Pulmonary artery endothelial cell (primary cell): ENCODE measurements at places on chromosomes 13 and 19. TPM values are rescaled to one million over a fixed set of nuclear protein-coding genes. Genes with fewer than 3 reads are reported as not detected.

The CKM gene
- not detected in 2 replicates for total RNA-seq

DNA sequence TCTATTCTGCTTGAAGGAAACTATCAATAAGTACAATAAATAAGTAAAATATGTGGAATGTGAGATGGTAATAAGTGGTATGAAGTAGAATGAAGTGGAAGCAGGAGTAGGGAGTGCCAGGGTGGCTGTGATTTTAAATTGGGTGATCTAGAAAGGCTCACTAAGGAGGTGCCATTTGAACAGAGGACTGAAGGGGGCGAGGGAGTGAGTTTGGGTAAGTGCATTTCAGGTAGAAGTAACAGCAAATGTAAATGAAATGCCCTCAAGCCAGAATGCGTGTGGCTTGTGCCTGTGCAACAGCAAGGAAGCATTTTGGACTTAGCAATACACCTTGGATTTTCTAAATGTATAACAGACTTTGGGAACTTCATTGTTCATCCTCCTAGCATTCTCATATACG lies 77.1 kb downstream of the CCNA1 start:
- DNase-seq: no peak

The CGB2 gene
- total RNA-seq: not detected in 2 replicates

DNA sequence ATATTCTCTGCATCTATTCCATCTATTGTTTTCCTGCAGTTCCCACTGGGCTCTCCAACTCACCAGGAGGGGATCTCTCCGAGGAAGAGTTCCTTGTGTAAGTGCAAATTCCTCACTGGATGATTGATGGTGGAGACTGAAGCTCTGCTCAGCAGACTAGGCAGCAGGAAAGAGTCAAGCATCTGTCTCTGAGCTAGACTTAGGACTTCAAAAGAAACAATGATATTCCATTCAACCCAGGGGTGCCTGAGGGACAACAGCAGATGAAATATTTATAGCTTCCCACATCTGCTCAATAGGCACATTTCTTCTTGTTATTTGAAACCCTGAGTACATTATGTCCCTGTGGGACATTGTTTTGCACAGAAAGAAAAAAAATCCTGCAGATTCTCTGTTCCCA lies at the start of the genes OR7A5 and OR7C1:
OR7A5 (minus strand) TSS at position 175 of the 400 bp plus-strand sequence. CDS start 6,944 bp downstream, outside the sequence.
OR7C1 (minus strand) TSS at position 175 of the 400 bp plus-strand sequence. CDS start 35,049 bp downstream, outside the sequence.
- no peak for DNase-seq

GRCh38 chr19:55209693-55210472 lies 582 bp upstream of the PTPRH start:
- DNase-seq: peak; percentile 30

DNA sequence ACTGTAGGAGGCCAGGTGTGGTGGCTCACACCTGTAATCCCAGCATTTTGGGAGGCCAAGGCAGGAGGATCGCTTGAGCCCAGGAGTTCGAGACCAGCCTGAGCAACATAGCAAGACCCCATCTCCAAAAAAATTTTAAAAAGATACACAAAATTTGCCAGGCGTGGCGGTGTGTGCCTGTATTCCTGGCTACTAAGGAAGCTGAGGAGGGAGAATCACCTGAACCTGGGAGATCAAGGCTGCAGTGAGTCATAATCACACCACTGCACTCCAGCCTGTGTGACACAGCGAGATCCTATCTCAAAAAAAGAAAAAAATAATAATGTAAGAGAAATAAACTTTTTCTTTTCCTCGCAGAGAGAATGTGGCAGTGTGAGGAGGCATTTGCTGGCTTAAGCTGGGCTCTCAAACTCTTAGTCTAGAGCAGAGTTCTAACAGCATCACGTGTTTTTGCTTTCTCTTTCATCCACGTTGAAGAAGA lies 21.1 kb downstream of the FAM187B start:
- DNase-seq: no peak

GRCh38 chr13:25982907-25983306 lies 68.9 kb downstream of the SHISA2 start:
- no peak for DNase-seq

The PGLYRP2 gene
- total RNA-seq: 0.04 TPM in 1 of 2 replicates, not detected in the other

DNA sequence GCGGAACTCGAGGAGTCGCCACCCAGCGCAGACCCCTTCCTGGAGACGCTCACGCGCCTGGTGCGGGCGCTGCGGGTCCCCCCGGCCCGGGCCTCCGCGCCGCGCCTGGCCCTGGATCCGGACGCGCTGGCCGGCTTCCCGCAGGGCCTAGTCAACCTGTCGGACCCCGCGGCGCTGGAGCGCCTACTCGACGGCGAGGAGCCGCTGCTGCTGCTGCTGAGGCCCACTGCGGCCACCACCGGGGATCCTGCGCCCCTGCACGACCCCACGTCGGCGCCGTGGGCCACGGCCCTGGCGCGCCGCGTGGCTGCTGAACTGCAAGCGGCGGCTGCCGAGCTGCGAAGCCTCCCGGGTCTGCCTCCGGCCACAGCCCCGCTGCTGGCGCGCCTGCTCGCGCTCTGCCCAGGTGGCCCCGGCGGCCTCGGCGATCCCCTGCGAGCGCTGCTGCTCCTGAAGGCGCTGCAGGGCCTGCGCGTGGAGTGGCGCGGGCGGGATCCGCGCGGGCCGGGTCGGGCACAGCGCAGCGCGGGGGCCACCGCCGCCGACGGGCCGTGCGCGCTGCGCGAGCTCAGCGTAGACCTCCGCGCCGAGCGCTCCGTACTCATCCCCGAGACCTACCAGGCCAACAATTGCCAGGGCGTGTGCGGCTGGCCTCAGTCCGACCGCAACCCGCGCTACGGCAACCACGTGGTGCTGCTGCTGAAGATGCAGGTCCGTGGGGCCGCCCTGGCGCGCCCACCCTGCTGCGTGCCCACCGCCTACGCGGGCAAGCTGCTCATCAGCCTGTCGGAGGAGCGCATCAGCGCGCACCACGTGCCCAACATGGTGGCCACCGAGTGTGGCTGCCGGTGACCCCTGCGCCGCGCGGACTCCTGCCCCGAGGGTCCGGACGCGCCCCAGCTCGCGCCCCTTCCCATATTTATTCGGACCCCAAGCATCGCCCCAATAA lies 2.3 kb downstream of the AMH start:
- DNase-seq: no peak

DNA sequence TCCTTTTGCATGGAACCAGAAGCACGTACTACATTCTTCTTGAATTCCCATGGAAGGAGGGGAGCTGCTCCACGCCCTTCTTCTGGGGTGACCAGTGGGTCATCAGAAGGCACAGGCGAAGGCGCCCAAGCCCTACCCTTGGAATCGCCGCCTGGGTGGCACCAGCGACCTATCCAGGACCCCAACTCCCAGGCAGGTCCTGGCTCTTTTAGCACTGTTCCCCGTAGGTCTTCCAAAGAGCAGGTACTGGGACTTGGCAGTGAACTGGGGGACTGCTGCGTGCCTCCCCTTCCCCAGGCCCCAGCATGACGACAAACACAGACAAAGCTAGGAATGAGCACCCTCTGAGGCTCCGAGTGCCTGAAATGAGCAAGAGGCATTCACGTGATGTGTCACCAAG lies 45.0 kb downstream of the CEBPG start:
- no peak for DNase-seq

The NLRP4 gene
- total RNA-seq: not detected in 2 replicates

GRCh38 chr13:37091835-37092234 lies 13.6 kb downstream of the CSNK1A1L start:
- DNase-seq: no peak

DNA sequence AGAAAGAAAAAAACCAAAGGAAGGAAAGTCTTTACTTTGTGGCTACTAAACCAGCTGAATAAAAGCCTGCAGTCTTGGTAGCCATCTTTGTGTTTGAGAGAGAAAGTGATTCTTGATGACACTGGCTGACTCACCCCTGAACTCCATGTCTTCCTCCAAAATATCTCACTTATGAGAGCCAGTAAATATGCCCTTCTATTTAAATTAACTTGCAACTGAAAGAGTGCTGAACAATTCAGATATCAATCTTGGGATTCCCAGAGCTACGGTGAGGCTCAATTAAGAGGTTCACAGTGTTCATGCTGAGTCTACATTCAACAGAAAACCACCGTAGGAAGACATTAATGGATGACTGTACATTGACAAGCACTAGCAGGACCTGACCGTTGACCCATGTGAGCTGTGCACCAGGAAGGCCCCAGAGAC lies 57.9 kb downstream of the KCTD12 start:
- no peak for DNase-seq

DNA sequence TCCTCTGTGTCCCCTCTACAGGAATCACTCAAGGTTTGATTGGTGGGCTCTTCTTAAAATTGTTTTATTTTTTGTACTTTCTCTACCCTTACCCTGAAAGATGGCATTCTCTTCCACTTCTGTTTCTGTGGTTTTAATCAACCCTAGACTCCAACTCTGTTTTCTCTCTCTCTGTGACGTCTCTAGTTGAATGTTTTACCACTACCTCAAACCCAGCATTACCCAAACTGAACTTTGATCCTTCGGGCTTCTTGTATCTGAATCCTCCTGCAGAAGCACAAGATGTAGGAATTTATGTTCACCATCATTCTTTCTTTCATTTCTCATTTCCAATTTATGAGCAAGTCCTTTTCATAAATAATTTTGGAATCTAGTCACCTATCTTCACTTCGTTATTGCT lies 39.9 kb downstream of the PCCA start:
- DNase-seq: no peak

The KRI1 gene
- 9.8 and 13.7 TPM in 2 replicates for total RNA-seq

DNA sequence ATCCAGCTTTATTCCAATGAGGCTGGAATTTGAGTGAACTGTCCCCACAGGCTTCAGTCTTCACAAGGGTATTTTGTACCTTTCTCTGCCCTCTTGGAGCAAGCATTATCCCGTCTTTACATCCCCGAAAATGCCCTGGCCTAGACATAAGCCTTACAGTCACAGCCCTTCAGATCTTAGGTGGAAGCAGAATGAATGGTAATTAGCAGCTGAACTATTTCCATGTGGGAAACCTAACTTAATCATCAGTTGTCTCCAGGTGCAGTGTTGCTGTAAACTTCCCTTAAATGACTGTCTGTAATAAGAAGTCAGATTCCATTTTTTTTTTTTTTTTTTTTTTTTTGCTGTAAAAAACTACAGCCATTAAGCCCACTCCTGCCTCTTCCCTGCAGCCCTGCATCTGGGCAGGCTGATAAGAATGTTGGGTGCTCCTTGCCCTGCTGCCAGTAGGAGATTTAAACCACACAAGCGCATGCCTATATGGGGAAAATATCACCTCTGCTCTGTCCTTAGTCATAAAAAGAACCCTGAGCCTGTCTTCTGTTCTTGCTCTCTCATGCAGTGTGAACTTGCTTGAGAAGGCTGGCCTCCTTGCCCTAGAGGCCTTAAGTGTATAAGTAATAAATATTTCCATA lies 426.8 kb upstream of the SLITRK5 start:
- no peak for DNase-seq
